H54 (cell line): ENCODE measurements at places on chromosomes 16 and 17.

DNA sequence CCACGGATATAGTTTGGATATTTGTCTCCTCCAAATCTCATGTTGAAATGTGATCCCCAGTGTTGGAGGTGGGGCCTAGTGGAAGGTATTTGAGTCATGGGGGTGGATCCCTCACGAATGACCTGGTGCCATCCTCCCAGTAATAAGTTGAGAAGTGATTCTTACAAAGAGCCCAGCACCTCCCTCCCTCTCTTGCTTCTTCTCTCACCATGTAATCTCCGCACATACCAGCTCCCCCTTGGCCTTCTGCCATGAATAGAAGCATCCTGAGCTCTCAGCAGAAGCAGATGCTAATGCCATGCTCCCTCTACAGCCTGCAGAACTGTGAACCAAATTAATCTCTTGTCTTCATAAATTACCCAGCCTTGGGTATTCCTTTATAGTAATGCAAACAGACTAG lies 41.9 kb upstream of the RBBP6 start:
- no peak for DNase-seq

DNA sequence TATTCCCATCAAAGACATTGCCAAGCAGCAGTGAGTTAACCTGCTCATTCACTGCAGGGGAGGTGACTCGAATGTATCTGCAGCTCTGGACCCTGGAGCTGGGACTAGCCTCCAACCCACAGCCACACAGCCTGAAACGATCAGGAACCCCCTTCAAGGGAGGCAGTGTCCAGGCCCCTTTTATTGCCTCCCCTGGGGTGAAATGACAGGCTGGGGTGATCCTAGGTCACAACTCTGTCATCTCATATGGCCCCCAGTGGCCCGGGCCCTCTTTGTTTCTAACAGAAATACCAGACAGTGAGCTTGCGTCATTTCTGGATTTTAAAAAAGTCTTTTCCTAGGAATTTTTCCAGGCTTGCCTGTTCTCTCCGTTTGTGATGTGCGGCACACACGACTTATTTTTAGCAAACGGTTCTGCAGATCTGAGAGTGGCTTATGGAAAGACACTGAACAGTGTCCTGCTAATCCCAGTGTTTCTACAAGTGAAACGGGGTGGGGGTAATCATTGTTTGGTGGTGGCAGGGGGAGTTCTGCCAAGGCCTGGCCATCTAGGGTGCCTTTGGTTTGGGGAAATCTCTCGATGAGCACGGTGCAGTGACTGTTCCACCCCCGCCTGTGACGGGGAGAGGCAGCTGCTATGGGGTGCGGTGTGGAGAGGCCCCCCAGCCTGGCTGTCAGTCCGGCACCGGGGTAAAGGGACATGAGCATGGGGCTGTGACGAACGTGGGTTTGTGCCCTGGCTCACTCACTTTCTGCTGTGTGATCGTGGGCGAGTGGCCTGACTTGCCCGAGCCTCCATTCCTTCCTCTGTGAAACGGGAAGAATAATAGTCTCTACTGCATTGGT lies 27.2 kb downstream of the NAGPA start:
- DNase-seq: no peak

GRCh38 chr17:48060249-48060648 lies 12.1 kb downstream of the NFE2L1 start:
- no peak for DNase-seq

DNA sequence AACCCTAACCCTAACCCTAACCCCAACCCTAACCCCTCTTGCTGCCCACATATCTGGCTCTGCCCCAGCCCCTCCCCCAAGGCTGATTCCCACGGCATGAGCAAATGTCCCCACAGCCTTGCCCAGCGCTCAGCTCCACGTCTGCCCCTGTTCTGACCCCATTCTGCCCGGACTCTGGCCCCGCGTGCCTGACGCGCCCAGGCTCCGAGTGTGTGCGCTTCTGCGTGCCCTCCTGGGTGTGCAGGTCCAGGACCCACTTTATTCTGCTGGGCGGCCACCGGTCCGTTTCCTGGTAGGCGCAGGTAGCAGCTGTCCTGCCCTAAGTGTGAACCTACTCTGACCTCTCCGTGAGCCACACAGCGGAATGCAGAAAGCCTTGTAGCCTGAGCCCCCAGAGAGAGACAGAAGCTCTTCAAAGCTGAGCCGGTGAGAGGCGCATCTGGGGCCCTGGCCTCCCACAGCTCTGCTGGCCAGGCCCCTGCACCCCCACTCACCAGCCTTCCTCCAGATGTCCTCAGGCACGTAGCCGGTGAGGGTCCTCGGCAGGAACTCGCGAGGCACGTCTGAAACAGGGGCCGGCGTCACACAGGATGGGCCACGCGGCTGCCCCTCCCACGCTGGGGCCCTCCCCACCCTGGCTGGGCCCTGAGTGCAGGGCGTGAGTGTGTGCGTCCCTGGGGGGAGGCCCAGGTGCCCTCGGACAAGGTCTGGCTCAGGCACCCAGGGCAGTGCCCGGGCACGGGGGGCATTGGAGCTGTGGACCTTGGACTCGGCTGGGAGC lies 14.0 kb upstream of the PABPN1L start:
- DNase-seq: no peak

GRCh38 chr17:45104029-45104428 lies 28.3 kb downstream of the PLCD3 start:
- DNase-seq: no peak

DNA sequence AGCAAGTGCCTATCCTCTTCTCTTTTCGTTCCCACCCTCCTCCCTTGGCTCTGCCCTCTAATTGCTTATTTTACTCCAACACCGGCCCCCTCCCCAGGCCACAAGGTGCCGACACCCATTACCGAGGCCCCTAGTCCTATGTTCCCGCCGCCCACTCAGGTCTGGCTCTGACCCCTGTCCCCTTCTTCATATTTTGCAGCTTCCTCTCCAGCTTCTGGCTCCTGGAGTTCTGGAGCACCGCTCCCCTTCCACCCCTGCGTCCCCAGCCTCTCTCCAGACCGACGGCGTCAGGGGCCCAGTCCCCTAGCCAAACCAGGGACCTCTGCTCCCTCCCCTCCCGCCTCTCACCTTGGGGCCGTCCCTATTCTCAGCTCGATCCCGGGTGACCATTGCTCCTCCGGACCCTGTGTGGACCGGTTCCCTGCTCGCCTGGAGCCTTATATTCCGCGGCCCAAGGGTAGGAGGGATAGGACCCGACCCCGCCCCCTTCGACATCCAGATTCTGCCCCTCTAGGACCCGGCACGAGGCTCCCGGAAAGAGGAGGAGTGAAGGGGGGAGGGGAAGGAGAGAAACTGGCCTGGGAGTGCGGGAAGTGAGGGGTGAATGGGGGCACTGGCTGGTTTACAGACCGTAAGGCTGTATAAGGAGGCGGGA lies at the start of gene HES7:
Gene HES7 (minus strand): TSS at position 412 of the 655 bp plus-strand sequence. CDS start 22 bp downstream, at position 390.
- DNase-seq: no peak

- no peak for DNase-seq
Observed at GRCh38 chr17:68383443-68384321, 73.6 kb downstream of the WIPI1 start.
